ENCODE measurements at places on chromosomes 3 and 15.

DNA sequence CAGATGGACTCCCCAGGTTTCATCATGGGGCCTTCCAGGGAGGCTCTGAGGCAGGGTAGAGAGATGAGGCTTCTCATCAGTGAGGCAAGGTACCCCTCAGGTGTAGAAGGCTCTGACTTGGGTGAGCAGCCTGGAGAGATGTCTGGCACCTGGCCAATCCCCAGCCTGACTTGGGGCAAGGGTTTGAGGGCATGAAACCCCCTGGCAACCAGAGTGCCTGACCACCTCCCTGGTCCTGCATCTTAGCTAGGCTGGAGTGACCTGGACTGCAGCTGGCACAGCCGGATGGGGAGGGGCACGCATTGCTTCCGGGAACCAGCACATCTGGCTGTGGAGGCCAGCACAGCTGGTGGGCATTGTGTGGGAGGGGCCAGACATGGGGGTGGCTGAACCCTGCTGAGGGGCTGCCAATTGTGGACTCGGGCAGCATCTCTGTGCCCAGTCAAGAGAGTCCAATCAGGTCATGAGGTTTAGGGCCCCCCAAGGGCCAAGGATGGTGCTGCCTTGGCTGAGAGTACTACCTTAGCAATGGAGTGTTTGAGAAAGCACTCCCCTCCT lies 1.9 kb downstream of the ZBTB47 start:
- no peak for DNase-seq

GRCh38 chr3:47425959-47426358 lies 45.1 kb downstream of the PTPN23 start:
- DNase-seq = no peak

GRCh38 chr3:43328653-43329052 lies 42.3 kb downstream of the SNRK start:
- DNase-seq = no peak

- peak; percentile 77 for DNase-seq
These were observed at the start of gene CLN6 for GRCh38 chr15:68229386-68230156. CLN6 (minus strand) TSS chr15:68229728; CDS start chr15:68229584, 144 bp downstream.

GRCh38 chr3:153246331-153246730 lies 84.3 kb downstream of the RAP2B start:
- DNase-seq = no peak

DNA sequence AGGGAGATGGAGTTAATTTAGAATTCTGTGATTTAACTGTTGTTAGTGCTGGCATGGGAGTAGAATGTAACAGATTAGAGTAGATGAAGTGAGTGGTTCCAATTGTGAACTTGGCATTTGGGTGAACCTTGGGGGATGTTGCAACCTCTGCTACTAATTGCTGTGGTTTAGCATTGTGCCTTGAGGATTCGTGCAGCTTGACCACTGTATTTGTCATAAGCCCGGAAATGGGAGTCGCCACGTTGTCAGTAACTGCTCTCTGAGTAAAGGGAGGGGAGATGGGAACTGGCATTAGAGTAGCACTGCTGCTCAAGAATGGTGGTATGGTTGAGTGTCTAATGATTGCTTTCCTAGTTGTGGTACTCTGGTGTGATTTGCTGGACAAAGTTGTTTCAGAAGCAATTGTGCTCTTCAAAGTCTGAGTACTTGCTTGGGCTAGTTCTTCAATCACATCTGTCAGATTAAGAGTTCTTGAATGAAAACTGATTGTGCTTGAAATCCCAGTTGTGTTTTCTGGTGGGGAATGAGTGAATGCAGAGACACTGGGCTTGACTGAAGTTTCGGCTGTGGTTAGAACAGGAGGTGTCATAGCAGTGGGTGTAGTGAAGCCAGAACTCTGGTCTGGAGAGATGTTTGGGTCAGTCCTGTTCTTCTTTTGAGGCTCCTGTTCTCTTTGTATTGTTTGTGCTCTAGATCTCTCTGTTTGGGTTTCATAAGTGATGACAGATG lies 15.4 kb downstream of the IGSF10 start:
- DNase-seq = no peak

- no peak for DNase-seq
These were observed 152.1 kb downstream of the NEK10 start for GRCh38 chr3:27216955-27217552.

GRCh38 chr3:160477750-160478149 lies 28.2 kb upstream of the TRIM59 start:
- DNase-seq = no peak

DNA sequence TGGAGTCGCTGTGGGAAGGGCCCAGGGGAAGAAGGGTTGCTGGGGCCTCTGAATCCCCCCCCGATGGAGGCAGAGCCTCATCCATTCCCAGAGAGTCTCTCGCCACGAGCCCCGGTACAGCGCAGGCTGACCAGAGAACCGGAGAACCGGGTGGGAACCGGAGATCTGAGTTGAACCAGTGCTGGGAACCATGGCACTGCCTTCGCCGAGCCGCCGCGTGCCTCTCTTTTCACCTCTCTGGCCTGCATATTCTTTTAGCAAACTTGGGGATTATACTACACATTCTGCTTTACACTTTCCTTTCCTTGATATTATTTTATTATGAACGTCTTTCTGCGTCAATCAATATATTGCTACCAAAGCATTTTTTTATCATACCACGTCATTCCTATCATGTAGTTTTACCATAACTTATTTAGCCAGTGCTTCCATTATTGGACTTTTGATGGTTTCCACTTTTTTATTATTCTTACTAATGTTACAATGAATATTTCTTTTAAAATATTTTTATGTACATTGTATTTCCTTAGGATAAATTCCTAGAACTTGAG lies 7.2 kb downstream of the NRROS start:
- no peak for DNase-seq

GRCh38 chr15:62287066-62287857 lies 122.2 kb upstream of the C2CD4B start:
- no peak for DNase-seq

DNA sequence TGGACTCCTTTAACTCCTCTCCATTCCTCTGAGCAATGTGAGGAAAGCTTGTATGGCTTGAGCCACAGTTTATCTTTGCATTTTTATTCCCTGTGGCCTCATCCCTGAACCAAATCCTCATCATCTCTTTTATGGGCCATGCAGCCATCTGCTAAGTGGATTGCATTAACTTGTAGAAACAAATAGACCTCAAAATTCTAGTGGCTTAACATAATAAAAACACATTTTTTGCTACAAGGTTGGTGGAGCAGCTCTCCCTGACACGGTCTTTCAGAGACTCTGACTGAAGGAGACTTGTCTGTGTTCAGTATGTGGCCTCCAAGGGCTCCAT lies 135.3 kb downstream of the RPL22L1 start:
- no peak for DNase-seq

DNA sequence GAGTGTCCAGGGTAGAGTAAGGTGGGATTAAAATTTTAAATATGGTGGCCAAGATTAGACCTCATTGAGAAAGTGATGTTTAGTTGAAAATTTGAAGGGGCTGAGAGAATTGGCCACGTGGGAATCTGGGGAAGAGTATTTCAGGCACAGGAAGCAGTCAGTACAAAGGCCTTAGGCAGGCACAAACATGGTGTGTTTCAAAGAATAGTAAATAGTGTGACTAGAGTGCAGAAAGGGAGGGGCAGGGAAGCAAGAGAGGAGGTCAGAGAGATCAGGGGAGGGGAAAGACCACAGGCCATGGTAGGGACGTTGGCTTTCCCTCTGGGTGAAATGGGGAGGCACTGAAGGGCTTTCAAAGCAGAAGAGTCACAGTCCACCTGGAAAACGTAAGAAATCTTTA lies 36.6 kb upstream of the POMGNT2 start:
- DNase-seq = no peak

DNA sequence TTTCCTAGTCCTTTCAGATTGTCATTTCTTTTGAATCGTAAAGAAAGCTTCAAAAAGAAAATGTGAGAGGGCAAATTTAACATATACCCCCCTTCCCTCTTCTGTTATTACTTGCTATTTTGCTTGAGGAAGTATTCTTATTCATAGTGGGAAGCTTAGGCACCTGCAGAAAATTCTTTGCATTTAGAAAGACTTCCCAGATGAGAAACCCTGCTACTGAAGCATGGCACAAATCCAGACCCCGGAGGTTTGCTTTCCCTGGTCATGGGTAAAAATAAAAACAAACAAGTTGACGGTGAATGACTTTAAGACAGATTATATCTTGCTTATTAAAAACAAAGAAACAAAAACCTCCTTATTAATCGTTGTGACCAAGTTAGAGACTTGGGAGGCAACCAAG lies 93.9 kb downstream of the IL5RA start:
- DNase-seq = no peak

DNA sequence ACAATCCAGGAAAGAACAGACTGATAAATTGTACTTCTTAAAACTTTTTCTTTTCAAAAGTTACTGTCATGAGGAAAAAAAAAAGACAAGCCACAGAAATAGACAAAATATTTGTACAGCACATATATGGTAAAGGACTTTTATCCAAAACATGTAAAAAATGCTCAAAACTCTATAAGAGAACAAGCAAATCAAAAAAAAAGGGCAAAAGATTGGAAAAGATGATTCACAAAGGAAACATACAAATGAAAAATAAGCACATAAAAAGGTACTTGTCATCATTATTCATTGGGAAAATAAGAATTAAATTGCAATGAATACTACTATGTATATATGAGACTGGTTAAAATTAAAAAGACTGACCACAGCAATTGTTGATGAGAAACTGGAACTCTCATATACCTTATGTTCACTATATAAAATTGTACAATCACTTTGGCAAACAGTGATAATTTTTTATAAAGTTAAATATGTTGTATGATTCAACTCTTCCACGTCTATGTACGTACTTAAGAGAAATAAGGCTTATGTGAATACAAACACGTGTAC lies 39.7 kb downstream of the DIPK2A start:
- DNase-seq = no peak

GRCh38 chr3:168493412-168494205 lies 397.9 kb upstream of the GOLIM4 start:
- DNase-seq = no peak

- no peak for DNase-seq
These were observed 31.8 kb upstream of the HES1 start for GRCh38 chr3:194103983-194104751.

DNA sequence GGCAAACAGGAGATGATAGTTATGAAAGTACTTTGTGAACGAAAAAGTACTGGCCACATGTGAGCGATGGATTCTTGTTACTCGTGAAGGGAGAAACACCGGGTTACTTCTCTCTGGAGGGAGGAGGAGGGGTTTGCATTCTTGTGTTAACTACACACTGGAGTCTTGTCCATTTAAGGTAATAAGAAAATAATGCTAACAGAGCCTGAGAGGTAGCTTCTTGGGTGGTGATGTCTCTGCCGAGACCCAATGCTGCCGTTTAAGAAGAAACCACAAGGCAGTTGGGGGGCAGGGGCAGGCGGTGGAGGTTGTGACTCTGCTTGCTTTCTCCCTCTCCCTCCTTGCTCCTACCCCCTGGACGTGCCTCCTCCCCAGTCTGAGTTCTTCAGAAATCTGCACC lies 100.9 kb upstream of the ROPN1 start:
- DNase-seq = no peak

GRCh38 chr3:21703291-21703690 lies 47.7 kb downstream of the ZNF385D start:
- no peak for DNase-seq

DNA sequence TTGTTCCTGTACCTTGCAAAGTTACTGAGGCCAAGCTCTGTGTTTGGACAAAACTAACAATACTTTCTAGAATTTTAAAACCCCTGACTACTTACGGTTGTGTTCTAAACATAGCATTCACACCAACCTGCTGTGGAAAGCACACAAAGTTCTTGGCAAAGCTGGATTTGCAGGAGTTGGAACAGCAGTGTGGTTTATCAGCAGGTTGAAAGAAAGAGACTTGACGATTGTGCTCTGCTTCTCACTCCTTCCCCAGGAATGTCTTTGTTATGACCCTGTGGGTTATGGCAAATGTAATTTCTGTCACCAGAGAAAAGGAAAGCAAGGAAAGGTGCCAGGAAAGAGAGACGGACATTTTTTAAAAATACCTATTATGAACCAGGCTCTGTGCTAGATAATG lies 165.5 kb upstream of the TGFBR2 start:
- no peak for DNase-seq

GRCh38 chr15:51692154-51692553 lies 10.9 kb downstream of the SCG3 start:
- DNase-seq = no peak

DNA sequence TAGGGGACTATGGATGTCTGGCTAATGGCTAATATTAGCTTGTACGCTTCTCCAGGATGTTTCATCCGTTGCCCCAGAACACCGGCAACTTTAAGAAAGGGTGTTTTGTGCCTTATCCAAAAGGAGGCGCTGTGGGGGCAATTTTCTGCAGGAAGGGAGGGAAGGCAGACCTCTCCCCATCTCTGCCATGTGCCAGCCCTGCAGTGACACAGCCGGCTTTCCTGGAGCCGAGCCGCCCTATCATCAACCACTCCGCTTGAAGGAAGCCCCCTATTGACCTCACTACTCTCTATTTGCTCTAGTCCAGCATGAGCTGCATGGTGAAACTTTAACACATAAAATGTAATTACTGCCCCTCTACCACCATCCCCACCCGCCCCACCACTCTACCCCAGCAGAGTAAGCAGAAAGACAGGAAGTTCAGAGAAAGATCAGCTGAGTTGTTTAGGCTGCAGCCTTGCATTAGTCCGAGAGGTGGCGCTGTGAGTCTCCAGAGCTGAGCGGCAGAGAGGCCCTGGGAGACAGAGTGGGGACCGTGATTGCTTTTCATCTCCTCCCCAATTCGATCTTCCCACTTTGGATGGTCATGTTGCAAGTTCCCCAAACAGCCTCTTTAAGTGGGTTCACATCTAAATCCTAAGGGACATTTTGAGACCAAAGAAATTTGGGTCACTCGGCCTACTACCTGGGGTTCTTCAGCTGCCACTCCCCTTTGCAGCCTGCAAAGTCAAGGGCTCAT lies 24.5 kb upstream of the RAD18 start:
- DNase-seq = peak; percentile 23

GRCh38 chr3:11282250-11283138 lies 10.3 kb downstream of the ATG7 start:
- no peak for DNase-seq

DNA sequence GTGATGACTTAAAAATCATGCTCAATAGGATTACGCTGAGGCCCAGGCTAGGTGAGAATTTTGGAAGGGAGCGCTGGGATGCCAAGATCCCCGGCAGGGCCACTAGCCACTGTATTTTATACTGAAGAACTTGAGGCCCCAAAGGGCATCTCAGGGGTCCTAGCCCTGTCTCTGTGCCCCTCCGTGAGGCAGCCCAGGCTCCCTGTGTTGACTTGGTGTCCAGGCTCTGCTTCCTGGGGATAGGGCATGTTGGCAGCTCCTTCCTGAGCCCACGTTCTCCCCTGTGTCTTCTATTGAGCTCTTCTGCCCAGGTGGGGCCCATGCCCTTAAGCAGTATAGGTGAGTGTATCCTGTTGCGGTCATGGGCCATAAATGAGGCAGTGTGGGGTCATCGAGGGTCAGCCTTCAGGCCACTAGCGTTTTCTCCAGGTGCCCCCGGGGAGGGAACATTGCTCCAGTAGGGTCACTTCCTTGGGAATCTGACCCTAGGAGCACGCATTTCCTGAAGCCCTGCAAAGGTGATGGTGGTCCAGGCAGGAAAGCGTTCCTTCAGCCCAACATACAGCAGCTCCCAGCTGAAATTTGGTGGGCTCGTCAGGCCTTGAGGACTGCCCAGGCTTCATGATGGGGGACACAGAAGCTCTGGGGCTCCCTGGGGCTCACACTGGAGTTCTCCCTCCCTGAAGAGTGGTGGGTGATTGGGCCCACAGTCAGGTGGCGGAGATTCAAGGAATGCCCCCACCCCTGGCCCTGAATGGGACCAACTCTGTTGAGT lies 189.4 kb downstream of the UBE3A start:
- no peak for DNase-seq

Data from stimulated activated CD8-positive, alpha-beta memory T cell treated with anti-CD3 and anti-CD28 coated beads, Interleukin-15, amount 100 ng/mL, for 48 hours (primary cell).